ENCODE measurements at places on chromosomes 1 and 21.

DNA sequence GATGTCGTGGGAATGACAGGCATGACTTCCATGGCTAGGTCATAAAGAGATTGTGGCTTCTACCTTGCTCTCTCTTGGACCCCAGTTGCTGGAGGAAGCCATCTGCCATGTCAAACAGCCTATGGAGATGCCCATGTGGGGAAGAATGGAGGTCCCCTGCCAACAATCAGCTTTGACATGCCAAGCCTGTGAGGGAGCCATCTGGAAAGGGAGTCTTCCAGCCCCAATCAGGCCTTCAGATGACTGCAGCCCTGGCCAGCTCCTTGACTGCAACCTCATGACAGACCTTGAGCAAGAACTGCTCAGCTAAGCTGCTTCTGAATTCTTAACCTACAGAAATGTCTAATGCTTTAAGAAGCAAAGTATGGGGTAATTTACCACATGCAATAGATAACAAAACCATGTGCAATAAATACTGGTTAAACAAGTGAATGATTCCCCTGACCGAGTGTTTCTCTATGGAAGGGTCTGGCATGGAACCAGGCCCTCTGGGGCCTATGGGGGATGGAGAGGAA lies 187.1 kb downstream of the HIVEP3 start:
- no peak for DNase-seq

DNA sequence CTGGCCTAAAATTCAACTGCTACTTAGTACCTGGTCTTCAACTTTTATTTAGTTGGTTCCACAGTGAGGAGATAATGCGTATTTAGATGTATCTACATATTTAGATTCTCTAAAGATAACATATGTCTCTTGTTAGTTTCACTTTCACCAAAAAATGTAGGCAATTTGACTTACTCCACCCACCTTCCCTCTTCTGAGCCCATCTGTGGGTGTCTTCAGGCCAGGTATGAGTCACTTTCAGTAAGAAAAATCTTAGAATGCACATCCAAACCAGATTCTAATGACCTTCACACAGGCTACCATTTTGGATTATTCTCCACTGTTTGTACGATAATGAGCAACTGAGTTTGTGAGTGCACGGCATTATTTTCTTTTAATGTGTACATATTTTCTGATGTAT lies 501.7 kb downstream of the NEGR1 start:
- DNase-seq, result no peak

- DNase-seq, result no peak
These were observed 20.7 kb upstream of the HAO2 start for GRCh38 chr1:119347858-119348257.

DNA sequence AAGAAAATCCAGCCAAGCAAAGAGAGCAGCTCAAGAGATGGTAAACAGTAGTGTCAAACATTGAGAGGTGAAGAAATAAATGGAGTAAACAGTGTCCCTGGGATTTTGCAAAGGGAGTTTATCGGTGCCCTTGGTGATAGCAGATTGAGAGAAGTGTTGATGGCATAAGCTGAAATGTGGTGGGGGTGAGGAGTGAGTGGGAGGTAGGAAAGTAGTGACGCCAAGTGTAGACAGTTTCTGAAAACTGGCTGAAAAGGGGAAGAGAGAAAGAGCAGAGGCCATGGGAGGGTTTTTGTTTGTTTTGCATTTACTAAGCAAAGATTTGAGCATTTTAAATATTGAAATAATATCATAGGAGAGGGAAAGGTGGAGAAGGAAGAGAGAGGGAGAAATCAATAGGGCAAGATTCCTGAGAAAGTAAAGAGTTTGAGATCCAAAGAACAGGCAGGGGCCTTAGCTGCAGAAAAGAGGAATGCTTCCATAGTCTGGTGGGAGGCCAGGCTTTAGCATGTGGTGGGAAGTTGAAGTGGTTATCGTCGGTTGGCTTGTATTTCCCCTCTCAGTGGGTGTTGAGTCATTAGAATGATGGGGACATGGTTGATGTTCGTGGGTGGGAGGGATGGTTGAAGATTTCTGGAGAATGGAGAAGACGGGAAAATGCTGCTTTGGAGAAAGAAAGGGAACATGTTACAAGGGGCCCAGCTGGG lies 26.8 kb upstream of the RASAL2 start:
- DNase-seq, result no peak

GRCh38 chr1:245448975-245449431 lies 294.2 kb downstream of the KIF26B start:
- DNase-seq, result no peak

- DNase-seq, result no peak
These were observed 174.4 kb downstream of the DSCAM start for GRCh38 chr21:40672602-40673001.

GRCh38 chr1:224647449-224647848 lies 31.3 kb downstream of the CNIH3 start:
- no peak for DNase-seq

GRCh38 chr1:226479474-226479873 lies 69.1 kb upstream of the STUM start:
- no peak for DNase-seq

- DNase-seq, result no peak
These were observed 1.2 kb upstream of the CSMD2 start for GRCh38 chr1:34166191-34166624.
